Effector CD4-positive, alpha-beta T cell (primary cell): ENCODE measurements at places on chromosomes 1 and 21.

DNA sequence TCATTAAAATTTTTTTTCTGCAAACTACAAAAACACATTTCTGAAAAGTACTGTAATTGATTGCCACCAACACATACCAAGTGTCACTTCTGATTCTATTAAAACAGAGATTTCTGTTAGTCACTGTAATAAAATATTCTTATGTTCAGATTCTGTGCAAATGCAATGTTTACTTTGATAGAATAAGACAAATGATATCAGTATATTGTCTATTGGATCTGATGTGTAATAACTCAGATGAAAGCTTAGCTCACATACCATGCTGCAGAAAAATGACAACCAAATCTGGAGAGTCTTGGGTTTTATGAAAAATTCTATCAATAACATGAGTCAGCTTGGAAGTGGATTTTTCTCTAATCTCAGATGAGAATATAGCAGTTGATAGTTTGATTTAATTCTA, 963.8 kb upstream of the B3GALT2 start:
- DNase-seq: no peak

GRCh38 chr1:890661-891060, 33.1 kb upstream of the SAMD11 start:
- no peak for DNase-seq

DNA sequence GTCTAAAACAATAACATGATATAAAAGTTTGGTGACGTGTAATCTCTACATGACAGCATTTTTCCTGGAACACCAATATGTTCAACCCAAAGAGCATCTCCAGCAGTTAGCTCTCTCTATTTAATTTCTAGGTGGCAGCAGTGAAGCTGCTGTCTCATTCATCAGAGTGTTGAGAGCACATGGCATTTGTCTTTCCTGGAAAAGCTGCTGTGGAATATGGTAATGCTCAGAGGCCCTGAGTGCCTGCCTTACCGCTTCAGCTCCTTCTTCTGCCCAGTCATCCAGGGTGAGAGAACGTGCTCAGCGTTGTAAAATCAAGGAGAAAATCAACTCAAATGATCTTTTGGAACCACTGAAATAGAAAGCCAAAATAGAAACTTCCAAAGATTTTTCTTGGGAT, 640.7 kb downstream of the ADGRL2 start:
- no peak for DNase-seq

GRCh38 chr1:30877205-30877912, 31.2 kb downstream of the SDC3 start:
- DNase-seq: no peak

GRCh38 chr1:92096317-92096716, 16.2 kb downstream of the BTBD8 start:
- DNase-seq: no peak

DNA sequence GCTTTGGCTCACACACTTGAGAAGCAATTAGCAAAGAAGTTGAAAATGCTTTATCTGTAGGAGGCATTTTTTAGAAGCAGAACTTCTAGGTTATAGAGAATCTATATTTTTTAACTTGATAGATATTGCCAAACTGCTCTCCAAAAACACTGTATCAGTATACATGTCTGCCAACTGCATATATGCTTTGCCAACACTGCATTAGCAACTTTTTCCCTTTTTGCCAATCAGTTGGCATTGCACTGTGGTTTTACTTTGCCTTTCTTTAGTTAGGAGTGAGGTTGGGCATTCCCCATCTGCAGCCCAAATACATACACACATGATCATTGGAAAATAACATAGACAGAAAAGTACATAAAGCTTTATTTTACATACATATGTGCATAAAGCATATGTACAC, 15.0 kb downstream of the PADI3 start:
- no peak for DNase-seq

DNA sequence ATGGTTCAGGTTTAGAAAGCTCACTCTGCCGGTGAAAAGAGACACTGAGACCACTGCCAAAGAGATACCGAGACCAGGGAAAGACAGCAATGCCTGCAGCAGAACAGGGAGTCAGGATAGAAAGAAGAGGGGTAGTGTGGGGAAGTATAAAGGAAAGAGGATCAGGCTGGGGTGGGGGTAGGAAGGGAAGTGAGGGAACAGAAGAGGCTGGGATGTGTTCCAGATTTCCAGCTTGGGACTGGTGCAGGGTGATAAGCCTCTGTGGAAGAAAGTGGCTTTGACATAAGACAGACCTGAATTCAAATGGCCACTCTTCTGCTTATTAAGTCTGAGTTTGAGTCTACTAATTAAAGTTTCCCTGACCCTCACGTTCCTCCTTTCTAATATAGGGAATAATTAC, 105.9 kb downstream of the PIK3R3 start:
- no peak for DNase-seq

GRCh38 chr1:153563483-153563901, 2.2 kb downstream of the S100A2 start:
- no peak for DNase-seq

DNA sequence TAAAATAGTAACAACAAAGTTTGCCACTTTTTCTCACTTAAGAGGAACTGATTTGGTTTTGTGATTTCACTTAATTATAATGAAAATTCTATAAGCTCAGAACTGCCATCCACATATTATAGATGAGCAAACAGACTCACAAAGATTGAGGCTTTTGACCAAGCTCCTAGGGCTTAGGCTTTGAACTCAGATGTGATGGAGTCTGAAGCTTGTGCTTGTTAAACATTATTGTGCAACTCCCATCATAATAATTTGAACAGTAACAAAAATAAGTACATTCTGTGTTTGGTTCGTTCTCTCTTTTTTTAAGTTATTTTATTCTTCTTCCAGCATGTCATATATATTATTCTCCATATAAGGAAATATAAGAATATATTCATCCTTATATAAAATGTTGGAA, 403.4 kb downstream of the PTPRC start:
- no peak for DNase-seq

- peak; percentile 32 for DNase-seq
Measured at GRCh38 chr1:154975409-154976059, 1.1 kb downstream of the CKS1B start.
